ENCODE measurements at places on chromosomes 1 and 21.

DNA sequence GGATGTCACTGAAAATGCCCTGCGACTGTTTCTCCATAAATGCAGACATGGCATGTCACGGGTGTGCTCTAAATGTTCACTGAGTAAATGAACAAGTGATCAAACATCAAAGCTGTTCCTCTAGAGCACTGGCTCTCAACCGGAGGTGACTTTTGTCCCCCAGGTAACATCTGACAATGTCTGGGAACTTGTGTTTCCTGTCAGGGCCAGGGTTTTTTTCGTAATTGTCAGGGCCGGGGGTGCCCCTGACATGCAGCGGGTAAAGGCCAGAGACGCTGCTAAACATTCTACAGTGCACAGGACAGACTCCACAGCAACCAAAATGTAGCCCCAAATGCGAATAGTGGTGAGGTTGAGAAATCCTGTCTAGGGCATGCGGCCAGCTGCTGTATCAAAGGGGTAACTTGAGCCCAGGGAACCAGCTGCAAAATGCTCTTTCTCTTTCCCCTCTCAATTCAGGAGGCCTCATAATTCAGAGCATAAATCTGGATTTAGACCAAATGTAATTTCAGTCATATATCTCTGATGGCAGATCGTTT lies 2.0 kb downstream of the ALDH4A1 start:
- no peak for DNase-seq

- DNase-seq = no peak
Measured at GRCh38 chr1:3626025-3626424, 1.2 kb downstream of the TPRG1L start.

DNA sequence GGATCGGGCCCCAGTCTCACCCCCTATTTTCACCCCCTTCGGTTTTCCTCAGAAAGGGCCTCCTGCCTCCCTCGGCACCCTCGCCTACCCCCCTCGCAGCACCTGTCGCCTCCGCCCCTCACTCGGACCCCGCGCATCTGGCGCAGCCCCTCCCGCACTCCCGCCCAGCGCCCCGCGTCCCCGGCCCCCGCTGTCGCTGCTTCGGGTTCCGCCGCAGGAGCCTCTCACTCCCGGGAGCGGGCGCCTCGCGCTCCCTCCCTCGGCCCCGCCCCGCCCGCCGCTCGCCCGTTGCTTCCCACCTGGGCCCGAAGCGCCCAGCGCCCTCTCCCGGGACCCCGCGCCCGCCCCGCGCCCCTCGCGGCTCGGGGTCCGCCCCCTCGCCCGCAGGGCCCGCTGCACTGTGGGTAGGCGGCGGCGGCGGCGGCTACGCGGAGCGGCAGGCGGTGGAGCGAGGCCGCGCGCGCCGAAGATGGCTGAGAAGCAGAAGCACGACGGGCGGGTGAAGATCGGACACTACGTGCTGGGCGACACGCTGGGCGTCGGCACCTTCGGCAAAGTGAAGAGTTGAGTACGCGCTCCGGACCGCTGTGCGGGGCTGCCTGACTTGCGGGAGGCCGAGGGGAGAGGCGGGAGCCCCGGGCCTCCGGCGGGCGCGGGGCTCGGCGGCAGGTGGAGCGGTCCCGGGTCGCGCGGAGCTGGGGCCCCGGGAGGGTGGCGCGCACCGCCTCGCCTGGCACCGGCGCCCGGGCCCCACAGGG lies at the start of gene PRKAA2:
PRKAA2 (plus strand) TSS at position 396 of the 758 bp plus-strand sequence; CDS start at position 470, 74 bp downstream.
- DNase-seq = no peak

GRCh38 chr1:204925701-204926100 lies 55.0 kb downstream of the NFASC start:
- no peak for DNase-seq

DNA sequence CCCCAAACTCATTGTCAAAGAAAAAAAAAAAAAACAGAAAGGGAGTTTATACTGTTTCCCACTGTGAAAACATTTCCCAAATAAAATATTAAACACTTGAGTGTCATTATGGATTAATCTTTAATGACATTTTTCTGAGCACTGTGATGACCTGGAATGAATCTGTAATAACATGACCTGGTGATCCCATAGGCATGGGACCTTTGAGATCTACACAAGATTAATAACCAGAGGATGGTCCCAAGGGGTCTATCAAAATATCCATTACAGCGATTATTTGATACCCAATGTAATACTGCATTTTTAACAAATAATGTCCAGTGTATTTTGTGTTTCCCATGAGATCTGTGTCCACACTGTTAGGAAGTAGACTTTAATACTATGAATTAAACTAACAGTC lies 32.4 kb upstream of the NCAM2 start:
- DNase-seq = no peak

- DNase-seq = no peak
Measured at GRCh38 chr1:65821386-65821785, 28.7 kb downstream of the PDE4B start.

GRCh38 chr1:35835398-35835797 lies 27.6 kb downstream of the AGO4 start:
- DNase-seq = no peak

Data from stimulated activated CD8-positive, alpha-beta memory T cell treated with anti-CD3 and anti-CD28 coated beads, Interleukin-4, amount 100 ng/mL, for 1 hour (primary cell).